ENCODE measurements at places on chromosomes 11 and 22.

GRCh38 chr11:16997624-16998023 is 16.6 kb downstream of the PLEKHA7 start:
- no peak for DNase-seq

- no peak for DNase-seq
Observed at GRCh38 chr11:47914743-47915142, 65.6 kb upstream of the PTPRJ start.

- no peak for DNase-seq
Observed at GRCh38 chr22:45424241-45424731, 10.8 kb downstream of the RIBC2 start.

DNA sequence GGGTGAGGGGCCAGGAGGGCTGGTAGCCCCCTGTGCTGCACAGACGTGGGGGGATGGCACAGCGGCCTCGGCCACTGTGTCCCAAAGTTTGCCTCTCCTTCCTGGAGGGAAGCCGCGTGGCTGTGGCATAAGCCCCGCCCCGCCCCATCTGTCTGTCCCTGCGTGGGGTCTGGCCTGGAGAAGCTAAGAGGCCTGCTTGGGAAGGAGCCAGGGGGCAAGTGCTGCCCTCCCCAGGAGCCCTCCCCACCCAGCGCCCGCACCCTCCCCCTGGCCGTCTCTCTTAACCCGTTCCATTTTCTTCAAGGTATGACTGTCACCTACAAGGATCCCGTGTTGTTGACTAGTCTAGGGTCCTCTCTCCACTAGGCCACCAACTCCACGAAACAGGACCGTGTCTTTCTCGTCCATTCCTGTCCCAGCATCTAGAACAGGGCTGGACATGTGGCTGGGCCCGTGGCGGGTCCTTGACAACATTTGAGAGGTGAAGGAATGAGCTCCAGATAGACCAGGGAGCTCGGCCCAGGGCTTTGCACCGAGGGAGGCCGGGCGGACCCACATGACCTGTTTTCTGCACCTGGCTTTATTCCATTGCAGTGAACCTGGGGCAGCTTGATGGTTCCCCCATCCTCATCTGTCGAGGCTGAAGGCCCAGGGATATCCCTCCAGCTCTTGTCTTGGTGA is 428.0 kb downstream of the TBC1D22A start:
- peak; percentile 6 for DNase-seq

- no peak for DNase-seq
Observed at GRCh38 chr11:86210898-86211297, 33.7 kb upstream of the EED start.

DNA sequence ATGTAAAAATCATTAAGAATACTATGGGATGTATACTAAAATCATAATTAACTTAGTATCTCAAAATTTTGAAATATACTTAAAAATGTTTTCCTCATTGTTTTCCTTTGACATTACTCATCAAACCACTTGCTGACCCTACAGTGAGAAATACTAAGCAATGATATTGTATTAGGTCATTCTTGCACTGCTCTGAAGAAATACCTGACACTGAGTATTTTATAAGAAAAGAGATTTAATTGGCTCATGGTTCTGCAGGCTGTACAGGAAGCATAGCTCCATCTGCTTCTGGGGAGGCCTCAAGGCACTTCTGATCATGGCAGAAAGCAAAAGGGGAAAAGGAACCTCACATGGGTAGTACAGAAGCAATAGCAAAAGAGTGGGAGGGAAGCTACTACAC is 950.9 kb upstream of the CHORDC1 start:
- DNase-seq = no peak

DNA sequence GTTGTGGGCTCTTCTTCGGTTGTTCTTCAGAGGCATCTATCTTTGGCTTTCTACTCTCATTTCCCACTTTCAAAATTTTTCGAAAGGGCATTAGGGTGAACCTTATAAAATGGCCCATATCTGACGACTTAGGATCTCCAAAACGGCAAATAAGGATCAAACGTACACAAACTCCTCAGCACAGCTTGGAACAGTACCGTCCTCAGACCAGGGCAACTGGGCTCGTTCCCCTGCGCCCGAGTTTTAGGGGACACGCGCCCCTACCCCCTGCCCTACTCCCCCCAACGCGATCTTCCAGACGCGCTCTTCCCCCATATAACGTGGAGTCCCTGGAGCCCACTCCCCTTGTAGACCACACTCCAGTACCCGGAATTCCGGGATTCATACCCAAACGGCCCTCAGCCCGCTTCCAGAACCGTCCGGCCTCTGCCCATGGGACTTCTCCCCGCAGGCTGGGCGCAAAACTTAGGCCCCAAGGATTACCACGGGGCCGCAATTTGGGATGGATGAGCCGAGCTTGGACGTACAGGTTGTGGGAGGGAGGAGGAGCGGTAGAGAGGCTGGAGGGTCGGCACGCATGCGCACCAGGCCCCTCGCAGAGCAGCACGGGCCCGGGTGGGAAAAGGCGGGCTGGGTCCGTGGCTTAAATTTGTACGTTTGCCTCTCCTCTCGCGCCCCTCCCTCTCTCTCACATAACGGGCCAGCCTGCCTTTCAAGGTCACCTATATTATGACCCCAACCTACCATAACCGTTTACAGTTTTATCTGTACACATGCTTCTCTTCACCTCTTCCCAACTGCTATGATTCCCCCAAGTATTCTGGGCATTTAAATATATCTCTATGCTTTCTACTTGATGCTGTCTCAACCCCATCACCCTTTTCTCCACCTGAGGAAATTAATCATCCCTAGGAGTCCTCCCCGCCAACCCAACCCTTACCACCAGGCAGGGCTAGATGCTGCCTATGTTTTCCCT is 3.4 kb downstream of the CCDC89 start:
- peak; percentile 75 for DNase-seq

- no peak for DNase-seq
Observed at GRCh38 chr22:37803639-37804351, 3.9 kb upstream of the GCAT start.

- no peak for DNase-seq
Observed at GRCh38 chr11:73380331-73380730, 4.1 kb downstream of the RELT start.

DNA sequence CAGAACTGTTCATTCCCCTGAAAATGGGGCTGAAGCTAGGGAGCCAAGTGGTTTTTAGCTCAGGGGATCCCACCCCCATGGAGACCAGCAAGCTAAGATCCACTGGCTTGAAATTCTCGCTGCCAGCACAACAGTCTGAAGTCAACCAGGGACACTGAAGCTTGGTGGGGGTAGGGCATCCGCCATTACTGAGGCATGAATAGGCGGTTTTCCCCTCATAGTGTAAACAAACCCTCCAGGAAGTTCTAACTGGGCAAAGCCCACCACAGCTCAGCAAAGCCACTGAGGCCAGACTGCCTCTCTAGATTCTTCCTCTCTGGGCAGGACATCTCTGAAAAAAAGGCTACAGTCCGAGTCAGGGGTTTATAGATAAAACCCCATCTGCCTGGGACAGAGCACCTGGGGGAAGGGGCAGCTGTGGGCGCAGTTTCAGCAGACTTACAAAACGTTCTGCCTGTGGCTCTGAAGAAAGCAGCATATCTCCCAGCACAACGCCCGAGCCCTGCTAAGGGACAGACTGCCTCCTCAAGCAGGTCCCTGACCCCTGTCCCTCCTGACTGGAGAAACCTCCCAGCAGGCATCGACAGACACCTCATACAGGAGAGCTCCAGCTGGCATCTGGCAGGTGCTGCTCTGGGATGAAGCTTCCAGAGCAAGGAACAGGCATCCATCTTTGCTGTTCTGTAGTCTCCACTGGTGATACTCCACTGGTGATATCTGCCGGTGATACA is 32.7 kb downstream of the GAB4 start:
- no peak for DNase-seq

All from activated CD4-positive, alpha-beta memory T cell treated with anti-CD3 and anti-CD28 coated beads for 36 hours (primary cell).